ENCODE measurements at places on chromosomes 16 and 17.

- peak; percentile 77 for DNase-seq
Measured at GRCh38 chr17:71970312-71970711, 150.5 kb upstream of the SOX9 start.

DNA sequence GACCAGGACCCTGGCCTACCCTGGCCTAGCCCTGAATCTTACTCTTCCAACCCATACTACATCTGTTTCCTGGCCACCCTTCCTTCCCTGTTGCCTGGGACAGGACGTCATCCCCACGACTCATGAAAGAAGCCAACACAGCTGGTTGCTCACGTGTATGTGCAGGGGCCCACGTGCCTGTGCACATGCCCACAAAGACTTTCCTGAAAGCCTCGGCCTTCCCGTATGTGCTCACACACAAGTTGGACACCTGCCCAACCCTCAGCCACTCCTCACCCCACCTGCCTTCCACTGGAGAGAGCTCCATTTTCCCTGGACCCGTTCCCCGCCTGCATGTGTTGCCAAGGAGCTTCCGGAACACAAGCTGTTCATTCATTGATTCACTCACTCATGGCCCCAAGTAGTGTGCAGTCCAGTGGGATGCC lies 7.0 kb downstream of the PLXDC1 start:
- peak; percentile 89 for DNase-seq

- no peak for DNase-seq
Measured at GRCh38 chr17:78041386-78042179, 83.1 kb downstream of the TNRC6C start.

GRCh38 chr17:44466339-44466738 lies 36.9 kb downstream of the GPATCH8 start:
- DNase-seq, result no peak

GRCh38 chr17:81123052-81124048 lies 42.0 kb upstream of the PVALEF start:
- DNase-seq, result no peak

DNA sequence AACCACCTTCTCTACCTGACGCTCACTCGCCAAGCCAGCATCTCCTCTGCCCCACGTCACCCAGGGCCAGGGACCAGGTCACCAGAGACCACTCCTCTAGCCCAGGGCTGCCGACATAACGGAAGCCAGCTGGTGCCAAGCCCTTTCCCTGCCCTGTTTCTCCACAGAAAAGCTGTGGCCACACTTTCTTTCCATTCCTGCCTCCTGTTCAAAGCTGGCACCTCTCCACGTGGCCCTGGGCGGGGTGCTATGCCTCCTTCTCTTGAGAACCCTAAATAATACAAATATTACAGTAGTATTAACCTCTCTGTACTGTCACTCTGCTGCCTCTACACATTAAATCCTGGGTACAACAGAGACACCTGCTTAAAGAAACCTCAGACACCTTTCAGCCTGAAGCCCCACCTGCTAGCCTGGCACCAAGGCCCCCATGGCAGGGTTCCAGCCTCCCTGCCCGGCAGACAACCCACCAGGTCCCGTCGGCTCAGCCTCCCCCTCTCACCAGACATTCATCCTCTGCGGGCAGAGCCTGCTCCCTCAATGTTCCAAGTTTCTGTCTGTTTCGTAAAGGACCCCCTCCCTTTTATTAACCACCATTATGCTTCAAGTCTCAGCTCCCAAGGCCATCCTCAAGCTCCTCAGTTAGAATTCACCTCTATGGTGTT lies 62.3 kb downstream of the TIMM22 start:
- no peak for DNase-seq

GRCh38 chr17:21171309-21171922 lies 42.5 kb downstream of the TMEM11 start:
- no peak for DNase-seq

GRCh38 chr16:75305364-75306098 lies 54.1 kb upstream of the BCAR1 start:
- peak; percentile 100 for DNase-seq

GRCh38 chr17:58585554-58585953 lies 71.1 kb upstream of the MTMR4 start:
- DNase-seq, result no peak

DNA sequence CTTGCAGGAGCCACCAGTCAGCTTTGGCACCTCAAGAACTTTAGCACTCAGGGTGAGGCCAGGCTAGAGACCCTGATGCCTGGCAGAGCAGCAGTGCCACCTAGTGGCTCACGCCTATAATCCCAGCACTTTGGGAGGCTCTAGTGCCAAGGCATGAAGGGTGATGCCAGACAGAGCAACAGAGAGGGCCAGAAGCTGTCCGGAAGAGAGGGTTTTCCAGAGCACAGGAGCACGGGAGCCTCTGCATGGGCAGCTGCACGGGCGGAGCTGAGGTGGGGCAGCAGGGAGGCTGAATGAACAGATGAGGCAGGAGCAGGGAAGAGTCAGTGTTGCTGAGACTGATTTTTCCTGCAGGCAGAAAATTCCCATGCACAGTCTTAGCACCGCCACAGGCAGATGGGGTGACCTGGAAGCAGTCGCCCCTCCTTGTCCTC lies 38.9 kb downstream of the MYH3 start:
- DNase-seq, result peak; percentile 70

- no peak for DNase-seq
Measured at GRCh38 chr17:40558890-40559563, 6.2 kb downstream of the CCR7 start.

GRCh38 chr17:7582396-7583252 lies 1.0 kb upstream of the MPDU1 start:
- no peak for DNase-seq

DNA sequence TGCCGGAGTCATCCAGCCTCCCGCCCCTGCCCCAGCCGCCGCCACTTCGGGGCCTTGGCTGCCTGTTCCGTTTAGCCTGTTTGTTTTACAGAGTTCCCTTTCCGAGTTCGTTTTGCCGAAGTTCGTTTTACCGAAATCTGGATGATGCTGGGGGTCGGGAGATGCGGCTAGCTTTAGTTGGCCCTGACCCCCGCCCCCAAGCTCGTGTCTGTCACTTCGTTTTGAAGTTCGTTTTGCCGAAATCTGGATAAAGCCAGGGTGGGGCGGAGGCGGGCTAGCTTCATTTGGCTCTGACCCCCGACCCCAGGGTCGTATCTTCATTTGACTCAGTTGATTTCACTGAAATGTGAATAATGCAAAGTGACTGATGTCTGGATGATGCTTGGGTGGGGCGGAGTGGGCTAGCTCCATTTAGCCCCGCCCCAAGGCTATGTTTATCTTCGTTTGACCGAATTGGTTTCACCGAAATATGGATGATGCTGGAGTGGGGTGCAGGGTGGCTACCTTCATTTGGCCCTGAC lies 591 bp downstream of the PSMD7 start:
- peak; percentile 31 for DNase-seq

DNA sequence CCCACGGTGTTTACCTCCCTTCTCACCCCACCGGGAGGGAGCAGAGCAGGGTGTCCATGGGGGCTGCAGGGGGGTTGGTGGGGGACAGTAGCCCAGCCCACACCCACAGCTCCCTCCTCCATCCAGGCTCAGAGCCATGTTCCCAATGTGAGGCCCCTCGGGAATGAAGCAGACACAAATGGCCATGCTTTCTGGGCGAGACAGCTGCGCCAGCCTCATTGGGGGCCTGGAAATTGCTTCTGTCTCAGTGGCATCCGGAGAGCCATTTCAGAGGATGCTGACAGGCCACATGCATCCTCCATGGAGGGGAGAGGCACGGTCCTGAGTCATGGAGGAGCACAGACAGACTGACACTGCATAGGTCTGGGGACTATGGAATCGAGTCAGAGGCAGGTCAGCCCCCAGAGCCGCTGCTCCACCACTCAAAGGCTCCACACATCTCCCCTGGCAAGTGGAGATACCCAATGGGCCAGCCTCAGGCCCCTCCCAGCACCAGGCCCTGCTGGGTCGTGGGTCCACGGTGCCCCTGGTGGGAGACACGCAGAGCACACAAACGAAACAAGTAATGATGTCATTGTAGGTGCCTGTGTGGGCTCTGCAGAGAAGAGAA lies 59.6 kb upstream of the ENPP7 start:
- no peak for DNase-seq

- DNase-seq, result no peak
Measured at GRCh38 chr16:75333721-75334163, 82.3 kb upstream of the BCAR1 start.

DNA sequence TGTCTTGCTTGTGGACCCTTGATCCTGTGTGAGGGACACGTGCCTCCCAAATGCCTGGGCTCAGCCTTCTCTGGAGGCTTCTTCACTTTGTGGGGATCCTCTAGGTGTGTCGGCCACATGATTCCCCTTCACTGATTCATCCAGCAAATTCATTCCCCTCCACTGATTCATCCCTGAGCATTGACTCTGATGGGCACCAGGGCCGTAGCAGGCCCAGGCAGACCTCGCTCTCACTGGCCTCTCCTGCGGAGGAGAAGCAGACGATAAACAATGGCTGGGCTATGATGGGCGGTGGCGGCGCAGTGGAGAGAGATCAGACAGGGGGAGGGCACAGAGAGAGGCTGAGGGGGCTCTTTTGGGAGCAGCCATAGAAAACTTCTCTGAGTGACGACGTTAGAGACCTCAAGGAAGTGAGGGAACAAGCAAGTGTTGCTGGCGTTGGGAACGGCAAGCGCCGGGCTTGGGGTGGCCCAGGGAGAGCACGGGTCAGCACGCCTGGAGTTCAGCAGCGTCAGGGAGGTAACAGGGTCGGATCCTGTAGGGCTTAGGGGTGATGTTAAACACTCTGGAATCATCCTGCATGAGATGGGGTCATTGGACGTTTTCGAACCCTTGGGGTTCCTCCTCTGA lies 17.5 kb upstream of the RPTOR start:
- peak; percentile 35 for DNase-seq

DNA sequence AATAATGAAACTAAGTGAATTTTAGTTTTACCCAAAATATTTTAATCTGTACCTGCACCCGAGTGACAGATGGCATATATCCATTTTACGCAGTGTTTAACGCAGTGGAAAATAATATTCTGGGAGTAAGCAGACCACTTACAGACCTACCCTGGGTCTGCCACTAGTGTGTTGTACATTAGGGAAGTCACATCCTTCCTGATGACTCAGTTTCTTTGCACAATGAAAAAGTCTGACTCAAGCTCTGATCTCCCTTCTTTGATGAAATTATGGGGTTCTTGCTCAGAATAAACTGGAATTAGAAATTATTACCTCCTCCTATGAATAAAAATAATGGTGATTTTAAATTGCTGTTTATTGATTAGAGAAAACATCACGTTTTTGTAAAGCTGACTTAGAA lies 123.2 kb upstream of the AXIN2 start:
- peak; percentile 8 for DNase-seq

- DNase-seq, result no peak
Measured at GRCh38 chr17:40452921-40453378, 9.7 kb downstream of the IGFBP4 start.

- peak; percentile 36 for DNase-seq
Measured at GRCh38 chr17:64024781-64025731, 4.6 kb upstream of the ICAM2 start.

DNA sequence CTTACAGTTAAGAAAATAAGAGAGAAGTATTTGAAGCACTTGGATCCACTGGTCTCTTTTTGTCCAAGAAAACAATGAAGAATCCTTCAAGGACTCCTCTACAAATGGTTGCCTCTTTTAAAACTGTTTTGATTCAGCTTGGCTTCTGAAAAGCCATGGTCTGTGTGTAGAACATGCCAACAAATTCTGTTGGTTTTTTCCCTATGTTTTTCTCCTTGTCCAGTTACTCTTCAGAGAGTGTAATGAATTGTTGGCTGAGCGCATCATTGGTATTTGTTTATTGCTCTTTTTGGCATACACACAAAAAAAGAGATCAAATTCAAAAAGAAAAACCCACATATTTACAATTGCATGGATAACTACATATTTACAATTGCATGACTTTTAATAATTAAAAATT lies at the start of gene ABCA10:
ABCA10 (minus strand) TSS at position 249 of the 400 bp plus-strand sequence. CDS start 3,466 bp downstream, outside the sequence.
- DNase-seq, result no peak

- no peak for DNase-seq
Measured at GRCh38 chr17:15955793-15956541, 11.0 kb downstream of the ADORA2B start.

DNA sequence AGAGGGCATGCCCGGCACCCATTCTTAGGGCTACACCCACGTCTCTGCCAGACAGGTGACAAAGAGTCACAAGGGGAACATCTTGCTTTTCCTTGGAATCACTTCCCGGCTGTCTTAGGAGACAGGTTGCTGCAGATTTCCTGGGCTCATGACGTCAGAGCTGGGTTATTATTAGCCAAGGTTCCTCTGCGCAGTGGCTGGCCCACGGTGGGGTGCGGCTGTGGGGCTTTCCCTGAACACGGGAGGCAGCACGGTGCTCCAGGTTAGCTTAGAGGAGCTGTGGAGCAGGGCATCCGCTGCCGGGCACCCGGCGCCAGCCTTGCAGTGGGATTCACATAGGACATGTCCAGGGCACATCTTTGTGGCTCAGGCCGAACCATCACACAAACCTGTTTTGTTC lies 118.0 kb upstream of the PLCG2 start:
- DNase-seq, result no peak
